ENCODE measurements at places on chromosomes 2 and 18. TPM values are rescaled to one million over a fixed set of nuclear protein-coding genes. Genes with fewer than 3 reads are reported as not detected.

ARHGAP15 gene
- not detected for total RNA-seq

CHRNG gene
- not detected for total RNA-seq

IL18RAP gene
- total RNA-seq: not detected

MATN3 gene
- total RNA-seq: 12.5 TPM

TWIST2 gene
- 19.4 TPM for total RNA-seq

LINC00305 gene
- total RNA-seq: not detected
